Central memory CD8-positive, alpha-beta T cell (primary cell): ENCODE measurements at places on chromosomes 2 and 18.

GRCh38 chr2:18005411-18005810 lies 126.9 kb downstream of the KCNS3 start:
- DNase-seq = no peak

GRCh38 chr2:154910701-154911100 lies 212.2 kb downstream of the KCNJ3 start:
- no peak for DNase-seq

DNA sequence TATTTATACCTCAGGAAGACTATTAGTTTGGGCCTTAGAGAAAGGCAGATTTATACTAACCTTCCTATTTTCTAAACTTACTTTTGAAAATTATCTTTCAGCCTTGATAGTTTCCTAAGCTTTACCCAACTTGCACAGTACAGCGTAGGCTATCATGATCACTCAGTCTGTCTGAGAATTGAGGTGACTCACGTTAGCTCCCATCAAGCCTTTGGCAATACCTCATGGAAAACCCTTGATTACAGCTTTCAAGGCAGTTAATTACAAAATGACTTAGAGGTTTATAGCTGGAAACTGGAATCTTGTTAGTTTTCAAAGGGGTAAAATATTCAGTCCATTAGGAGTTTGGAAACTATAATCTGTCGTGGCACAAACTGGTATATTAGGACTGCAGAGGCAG lies 26.4 kb upstream of the ARMC9 start:
- DNase-seq = no peak

DNA sequence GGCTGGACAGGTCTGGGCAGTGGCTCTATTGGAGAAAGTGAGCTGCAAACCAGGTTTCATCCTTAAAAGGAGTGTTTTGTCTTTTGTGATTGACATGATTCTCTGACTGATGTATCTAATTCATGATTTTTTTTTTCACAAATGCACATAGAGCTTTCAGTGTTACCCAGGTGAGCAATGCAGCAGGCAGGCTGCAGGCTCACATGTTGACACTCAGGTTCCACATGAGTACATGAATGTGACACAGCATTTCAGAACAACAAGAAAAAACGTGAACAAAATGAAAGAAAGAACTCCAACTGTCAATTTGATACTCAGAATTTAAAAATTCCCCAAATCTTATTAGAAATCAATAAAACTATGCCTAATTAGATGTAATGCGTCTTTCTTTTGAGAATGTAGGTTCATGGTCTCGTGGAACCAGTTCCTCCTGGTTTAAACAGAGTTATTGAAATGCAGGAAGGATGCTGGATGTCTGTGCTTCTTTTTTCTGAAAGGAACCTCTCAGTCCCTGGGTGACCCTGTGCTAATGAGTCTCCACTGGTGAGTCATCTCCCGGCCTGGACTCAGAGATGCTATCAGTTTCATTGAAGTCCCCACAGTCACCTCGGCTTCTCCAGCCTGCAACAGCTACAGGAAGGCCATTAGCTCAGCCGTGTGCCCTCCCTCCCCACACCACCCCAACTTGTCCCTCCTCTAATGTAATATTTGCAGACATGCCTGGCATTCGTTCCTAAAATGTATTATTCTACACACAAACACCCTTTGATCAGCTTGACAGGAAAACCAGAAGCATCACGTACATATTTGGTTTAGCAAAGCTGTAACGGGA lies 430.4 kb downstream of the LPIN1 start:
- DNase-seq = no peak

GRCh38 chr2:9967053-9967775 lies 15.7 kb downstream of the GRHL1 start:
- DNase-seq = no peak

DNA sequence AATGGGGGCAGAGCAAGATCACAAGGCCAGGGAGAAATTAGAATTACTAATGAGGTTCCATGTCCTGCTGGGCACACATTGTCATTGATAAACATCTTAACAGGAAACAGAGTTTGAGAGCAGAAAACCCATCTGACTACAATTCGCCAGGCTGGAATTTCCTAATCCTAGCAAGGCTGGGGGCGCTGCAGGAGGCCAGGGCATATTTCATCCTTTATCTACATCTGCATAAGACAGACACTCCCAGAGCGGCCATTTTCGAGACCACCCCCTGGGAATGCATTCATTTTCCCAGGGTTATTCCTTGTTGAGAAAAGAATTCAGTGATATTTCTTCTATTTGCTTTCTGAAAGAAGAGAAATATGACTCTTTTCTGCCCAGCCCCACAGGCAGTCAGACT lies 152.7 kb downstream of the SUCLG1 start:
- no peak for DNase-seq

GRCh38 chr2:129849559-129850160 lies 129.8 kb upstream of the RAB6C start:
- no peak for DNase-seq

- no peak for DNase-seq
Observed at GRCh38 chr18:37672932-37673595, 107.5 kb upstream of the CELF4 start.

DNA sequence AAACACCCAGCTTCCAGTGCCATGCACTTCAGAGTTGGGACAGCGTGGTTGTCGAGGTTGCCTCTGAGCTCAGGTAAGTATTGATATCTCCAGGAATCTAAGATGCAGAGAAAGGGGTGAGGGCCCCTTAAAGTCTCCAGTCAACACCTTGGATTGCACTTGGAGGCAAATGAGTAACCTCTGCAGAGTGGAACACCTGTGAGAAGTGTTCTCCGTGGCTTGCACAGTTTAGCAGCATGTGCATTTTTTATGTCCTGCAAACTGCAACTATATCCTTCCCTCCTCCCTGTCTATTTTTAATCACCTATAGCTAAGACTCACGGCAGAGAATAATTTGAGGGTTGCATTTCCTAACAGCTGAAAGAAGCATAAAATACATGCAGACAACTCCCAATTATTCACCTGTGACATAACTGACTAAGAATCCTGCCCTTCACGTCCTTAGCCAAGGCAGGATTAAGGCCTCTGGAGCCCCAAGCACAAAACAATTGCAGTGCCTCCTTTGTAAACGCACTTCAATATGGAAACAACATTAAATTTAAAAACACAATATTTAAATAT lies 1.6 kb upstream of the ZNF385B start:
- no peak for DNase-seq

DNA sequence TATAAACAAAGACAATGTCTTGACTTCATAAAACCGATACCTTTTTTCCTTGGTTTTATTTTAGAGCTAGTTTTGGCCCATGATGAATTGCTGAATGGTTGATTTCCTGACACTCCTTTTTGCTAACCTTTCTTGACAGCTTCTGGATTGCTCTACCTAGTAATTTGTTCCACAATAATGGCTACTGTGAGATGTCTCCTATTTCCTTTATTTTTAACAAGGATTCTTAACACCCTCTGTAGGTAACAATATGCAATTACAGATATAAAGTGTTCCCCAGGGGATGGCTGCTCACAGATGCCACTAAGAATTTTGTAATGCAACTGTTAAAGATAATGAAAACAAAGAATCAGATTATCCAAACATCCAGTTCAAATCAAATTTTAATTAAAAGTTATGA lies 100.8 kb upstream of the ATP5MC3 start:
- DNase-seq = no peak

- DNase-seq = no peak
Observed at GRCh38 chr2:217880287-217880889, 122.4 kb downstream of the TNS1 start.

- no peak for DNase-seq
Observed at GRCh38 chr2:17813742-17814473, 2.4 kb upstream of the MSGN1 start.

- no peak for DNase-seq
Observed at GRCh38 chr2:102120701-102121159, 21.8 kb upstream of the IL1R1 start.

GRCh38 chr2:177783091-177783490 lies 289.5 kb downstream of the PDE11A start:
- DNase-seq = no peak

GRCh38 chr2:36559221-36559942 lies 38.6 kb downstream of the FEZ2 start:
- no peak for DNase-seq

- no peak for DNase-seq
Observed at GRCh38 chr2:195600778-195601177, 56.2 kb upstream of the SLC39A10 start.

GRCh38 chr2:67255933-67256615 lies 141.1 kb upstream of the ETAA1 start:
- no peak for DNase-seq

GRCh38 chr2:27072920-27073319 lies 1.5 kb upstream of the OST4 start:
- DNase-seq = no peak

DNA sequence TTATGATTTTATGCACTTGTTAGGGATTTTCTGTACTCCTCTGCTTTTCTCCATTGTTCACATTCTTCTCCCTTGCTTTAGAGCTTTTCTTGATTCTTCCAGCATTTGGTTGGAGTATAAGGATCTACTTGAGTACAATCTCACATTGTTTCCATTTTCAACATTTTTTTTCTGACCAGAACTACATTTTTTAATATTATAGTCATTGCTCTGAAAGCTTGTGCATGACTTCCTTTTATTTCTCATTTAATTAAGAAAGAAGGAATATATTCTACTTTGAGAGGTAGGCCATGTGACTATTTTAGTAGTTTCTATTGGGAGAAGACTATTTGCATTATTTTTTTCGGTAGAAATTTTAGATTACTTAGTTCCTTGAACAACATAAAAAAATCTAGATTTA lies 200.4 kb downstream of the TMEM247 start:
- no peak for DNase-seq

GRCh38 chr18:50955253-50955652 lies 12.6 kb upstream of the ELAC1 start:
- no peak for DNase-seq

DNA sequence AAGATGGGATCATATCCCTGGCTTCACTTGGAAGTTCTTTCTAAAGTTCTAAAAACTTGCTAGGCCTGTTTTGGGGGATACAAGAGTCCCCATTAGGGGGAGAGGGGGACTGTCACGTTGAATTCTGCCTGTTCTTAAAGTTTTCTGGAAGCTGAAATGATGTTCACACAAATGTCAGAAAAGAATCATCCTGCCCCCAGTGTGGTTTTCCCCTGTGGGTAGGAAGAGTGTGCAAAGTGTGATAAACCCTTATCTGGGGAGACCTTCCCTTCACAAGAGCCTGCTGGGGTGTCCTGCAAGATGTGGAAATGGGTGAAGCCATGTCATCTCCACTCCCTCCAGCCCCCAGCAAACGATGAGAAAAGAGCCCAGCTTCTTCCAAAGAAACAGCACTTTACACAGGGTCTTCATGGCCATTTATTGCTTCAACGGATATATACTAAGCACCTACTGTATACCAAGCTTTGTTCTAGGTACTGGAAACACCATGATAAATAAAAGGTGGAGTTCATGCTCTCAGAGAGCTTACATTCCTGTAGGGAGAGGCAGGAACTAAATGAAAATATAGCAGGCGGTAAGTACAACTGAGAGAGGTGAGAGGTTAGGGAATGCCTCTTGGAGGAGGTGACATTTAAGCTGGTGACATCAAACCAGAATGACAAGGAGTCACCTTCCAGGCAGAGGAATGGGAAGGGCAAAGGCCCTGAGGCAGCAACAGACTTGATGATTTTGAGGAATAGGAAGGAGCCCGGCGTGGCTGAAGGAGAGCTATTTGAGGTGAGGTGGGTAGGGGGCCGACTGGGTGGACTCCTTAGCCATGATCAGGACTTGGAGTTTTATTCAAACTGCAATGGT lies 1.6 kb downstream of the MFSD2B start:
- no peak for DNase-seq

DNA sequence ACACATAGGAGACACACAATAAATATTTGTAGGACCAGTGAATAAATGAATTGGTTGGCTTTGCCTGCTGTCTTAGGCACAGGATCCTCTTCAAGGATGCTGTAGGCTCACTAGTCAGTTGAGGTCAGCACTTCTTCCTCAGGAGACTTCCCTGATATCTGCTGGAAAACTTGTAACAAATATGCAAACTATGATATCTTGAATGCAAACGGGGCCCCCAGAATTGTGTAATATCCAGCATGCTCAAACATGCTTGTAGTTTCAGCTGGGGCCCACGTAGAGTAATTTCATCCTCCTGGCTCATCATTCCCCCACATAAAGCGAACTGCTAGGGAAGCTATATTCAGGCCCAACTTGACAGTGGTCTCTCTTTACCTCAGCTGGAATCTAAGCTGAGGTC lies 43.6 kb downstream of the POLE4 start:
- no peak for DNase-seq

DNA sequence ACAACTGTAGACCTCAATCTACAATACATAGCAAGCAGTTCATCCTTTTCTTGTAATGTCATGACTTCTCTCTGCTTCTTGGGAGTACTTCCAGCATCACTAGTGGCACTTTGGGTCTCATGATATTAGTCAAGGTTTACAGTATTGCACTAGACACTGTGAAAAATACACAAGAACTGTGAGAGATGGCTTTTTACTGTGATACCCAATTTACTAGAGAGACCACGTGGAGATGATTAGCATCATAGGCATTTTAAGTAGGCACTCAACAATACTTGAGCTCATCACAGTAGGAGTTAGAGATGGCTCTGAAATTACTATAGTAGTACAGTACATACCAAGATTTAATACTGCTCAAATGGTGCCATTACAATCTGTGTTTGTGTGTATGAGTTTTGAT lies 112.8 kb upstream of the EML6 start:
- DNase-seq = no peak

DNA sequence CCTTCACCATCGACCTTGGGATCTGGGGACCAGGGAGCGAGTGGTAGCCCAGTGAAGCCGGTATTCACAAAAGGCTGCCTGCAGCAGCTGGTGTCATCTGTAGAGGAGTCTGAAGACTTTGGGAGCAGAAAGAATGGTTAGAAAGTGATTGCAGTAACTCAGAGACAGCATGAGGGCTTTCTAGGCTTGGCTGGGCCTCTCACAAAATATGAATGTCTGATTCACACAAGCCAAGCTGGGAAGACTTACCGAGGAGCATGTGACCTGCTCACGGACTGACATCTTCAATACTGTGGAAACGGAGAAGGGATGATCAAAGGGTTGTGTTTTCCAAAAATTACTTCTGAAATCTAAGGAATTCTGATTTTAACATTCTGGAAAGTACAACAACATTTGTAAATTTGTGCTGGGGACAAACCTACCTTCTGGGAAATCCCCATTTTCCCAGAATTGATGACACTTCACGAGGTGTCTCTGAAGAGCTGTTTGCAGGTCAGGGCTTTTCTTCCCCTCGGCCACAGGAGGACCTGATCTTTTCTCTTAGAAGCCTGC lies 111.7 kb downstream of the ACOXL start:
- no peak for DNase-seq

DNA sequence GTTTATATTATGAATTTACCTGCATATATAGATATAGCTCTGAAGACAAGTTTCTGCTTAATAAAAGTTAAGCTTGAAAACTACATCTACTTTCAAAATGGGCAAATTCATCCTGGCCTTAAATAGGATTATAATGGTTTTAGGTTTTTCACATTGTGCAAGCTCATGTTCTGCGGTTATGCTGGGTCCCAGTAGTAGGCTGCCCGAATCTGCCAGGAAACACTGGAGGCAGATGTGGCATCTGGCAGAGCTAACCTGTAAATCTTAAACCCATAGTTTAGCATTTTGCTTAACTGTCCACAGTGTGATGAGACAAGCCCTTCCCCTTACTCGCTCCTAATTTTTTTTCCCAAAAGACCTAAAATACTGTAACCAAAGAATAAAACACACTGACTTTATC lies 234.2 kb downstream of the TCF4 start:
- no peak for DNase-seq
